ENCODE measurements at places on chromosomes 12 and 14. TPM values are rescaled to one million over a fixed set of nuclear protein-coding genes. Genes with fewer than 3 reads are reported as not detected.

Gene CYP46A1
- total RNA-seq: 0.20 TPM

Gene CDH24
- 4.9 TPM for total RNA-seq

Gene PLEKHA5
- 27.4 TPM for total RNA-seq

Gene CCDC38
- not detected for total RNA-seq

Gene CIROP
- not detected for total RNA-seq

Gene OTX2
- not detected for total RNA-seq

Gene C12orf54
- 1.9 TPM for total RNA-seq

Gene WNT5B
- 0.44 TPM for total RNA-seq

Gene SUSD6
- total RNA-seq: 27.7 TPM

Gene LRP6
- total RNA-seq: 24.9 TPM

Gene C14orf180
- not detected for total RNA-seq

Gene SELPLG
- 1.2 TPM for total RNA-seq

Gene SMIM41
- total RNA-seq: not detected

Gene DTX1
- total RNA-seq: not detected

Gene PKP2
- 88.0 TPM for total RNA-seq

Gene ADAMTS20
- not detected for total RNA-seq

Gene TAS2R13
- 0.68 TPM for total RNA-seq

Gene ZBTB42
- total RNA-seq: 1.0 TPM

Gene TAS2R30
- total RNA-seq: 2.1 TPM

Gene MGP
- 1.3 TPM for total RNA-seq

Gene GLRX5
- 32.2 TPM for total RNA-seq

Gene OS9
- 173 TPM for total RNA-seq

Data from MCF 10A (cell line).